D721Med (cell line): ENCODE measurements at places on chromosomes 6 and 20.

DNA sequence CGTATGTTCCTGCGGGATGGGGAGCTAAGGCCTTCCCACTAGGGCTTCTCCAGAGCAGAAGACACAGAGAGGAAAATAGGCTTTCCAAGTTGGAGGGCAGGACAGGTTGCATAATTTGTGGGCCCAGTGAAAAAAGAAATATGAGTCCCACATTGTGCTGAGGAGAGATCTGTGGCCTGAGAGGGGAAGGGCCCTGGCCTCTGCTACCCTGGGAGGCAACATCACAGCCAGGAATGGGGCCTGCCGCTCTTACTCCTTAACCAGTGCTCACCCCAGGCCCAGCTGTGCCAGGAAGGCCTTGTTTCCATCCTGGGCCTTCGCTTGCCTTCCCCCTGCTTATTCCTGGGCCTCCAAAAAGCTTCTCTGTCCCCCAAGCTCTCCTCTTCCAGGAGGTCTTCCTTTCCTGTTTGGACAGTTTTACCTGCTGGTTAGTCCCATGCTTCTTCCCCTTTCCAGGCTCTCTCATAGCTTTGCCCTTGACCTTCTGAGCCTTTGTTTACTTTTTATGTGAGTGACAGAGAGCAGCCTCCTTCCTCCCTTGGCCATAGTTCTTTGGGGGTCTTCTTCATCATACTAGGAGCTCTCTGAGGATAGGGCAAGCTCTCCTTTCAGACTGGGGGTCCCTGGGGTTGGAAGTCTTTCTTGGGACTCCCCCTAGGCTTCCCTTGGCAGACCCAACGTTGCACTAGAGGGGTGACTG is 26.2 kb upstream of the VEGFA start:
- DNase-seq: no peak

DNA sequence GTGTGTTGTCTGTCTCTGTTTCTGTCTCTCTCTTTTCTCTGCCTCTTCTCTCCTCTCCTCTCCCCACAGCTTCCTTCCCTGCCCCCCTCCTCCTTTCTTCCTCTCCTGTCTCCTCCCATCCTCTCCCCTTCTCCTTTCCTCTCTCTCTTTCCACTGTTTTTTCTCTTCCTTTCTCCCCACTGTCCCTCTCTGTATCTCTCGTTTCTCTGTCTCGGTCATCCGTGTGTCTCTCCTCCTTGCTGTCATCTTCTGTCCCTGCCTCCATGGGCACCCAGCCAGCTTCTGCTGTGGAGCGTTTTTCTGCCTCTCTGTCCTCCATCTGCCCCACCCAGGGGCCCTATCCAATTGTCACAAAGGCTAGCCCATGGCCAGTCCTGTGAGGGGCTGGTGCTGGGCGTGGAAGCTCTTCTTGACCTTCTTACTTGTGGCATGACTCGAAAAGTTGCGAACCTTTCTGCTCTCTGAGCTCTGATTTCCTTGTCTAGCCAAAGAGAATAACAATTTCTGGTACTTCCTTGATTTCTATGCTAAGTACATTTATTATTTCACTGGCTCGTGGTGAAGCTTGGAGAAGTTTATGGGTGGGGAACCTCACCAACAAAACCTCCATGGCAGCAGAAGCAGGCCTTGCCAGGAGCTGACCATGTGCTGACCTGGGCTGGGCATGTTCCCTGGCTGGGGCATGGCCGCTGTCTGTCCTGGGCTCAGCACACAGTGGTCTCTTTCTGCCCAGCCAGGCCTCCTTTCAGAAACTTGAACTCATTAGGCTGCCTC is 69.3 kb downstream of the CEBPB start:
- no peak for DNase-seq

DNA sequence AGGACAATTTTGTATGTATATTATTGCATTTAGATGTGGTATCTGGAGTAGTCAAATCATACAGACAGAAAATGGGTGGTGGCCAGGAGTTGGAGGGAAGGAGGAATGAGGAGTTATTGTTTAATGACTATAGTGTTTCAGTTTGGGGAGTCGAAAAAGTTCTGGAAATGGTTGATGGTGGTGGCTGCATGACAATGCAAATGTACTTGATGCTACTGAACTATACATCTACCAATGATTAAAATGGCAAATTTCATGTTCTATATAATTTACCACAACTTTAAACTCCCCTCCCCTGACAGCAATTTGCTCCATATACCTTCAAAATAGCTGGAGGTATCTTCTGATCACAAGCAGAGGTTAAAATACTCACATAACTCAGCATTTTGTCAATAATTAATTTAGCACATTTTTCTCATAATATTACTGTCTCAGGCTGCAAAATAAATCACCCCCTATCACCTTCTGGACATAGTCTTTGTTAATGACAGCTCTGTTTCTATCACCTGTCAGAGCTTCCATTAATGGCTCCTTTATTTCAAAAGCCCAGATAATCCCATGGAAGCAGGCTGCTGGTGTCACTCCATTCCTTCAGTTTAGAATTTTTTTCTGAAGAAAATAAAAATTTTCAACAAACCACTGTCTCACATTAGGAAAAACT is 25.7 kb upstream of the RHAG start:
- no peak for DNase-seq

DNA sequence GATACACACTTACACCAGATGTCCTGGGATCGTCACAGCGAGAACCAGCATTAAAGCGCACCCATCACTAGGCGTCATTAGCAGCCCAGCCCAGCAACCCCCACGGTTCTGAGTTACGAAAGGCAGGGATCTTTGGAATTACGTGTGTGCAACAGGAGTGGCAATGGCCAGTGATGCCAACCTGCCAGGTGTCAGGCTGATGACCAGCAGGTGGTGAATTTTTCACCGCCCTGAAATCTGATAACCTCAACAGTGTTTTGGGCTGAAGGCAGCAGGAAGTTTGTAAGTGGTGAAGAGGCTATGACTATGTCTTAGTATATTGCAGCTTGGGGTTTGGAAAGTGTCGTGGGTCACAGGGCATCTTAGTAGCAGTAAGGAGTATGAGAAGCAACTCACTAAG is 166.1 kb downstream of the TMEM242 start:
- DNase-seq: no peak

DNA sequence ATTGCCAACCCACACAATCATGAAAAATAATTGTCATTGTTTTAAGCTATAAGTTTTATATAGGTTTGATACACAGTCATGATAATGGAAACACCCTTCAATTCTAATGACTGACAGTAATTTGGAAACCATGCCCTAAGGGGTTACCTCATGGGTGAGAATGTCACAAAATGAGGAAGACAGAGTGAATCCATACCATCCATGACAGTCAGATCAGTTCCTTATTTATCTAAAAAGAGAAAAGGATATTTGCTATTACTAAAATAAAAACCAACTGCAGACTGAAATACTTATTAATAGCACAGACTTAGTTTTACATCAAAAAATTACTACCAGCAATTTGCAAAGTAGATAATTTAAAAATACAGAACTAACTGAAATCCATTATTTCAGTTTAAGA is 437.8 kb downstream of the UTRN start:
- no peak for DNase-seq
